ENCODE measurements at places on chromosomes 6 and 20.

DNA sequence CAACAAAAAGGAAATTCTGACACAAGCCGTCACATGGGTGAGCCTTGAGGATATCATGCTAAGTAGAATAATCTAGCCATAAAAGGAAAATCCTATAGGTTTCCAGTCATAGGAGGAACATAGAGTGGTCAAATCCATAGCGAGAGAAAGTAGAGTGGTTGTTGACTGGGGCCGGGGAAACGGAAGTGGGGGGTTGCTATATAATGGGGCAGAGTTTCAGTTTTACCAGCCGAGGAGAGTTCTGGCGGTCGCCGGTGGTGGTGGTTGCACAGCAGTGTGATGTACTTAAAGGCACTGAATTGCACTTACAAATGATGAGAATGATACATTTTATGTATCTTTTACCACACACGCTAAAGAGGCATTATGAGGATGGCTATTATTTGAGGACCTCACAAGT, 4.9 kb downstream of the GPR31 start:
- DNase-seq: no peak

- no peak for DNase-seq
Observed at GRCh38 chr6:146768722-146769121, 169.9 kb downstream of the ADGB start.

DNA sequence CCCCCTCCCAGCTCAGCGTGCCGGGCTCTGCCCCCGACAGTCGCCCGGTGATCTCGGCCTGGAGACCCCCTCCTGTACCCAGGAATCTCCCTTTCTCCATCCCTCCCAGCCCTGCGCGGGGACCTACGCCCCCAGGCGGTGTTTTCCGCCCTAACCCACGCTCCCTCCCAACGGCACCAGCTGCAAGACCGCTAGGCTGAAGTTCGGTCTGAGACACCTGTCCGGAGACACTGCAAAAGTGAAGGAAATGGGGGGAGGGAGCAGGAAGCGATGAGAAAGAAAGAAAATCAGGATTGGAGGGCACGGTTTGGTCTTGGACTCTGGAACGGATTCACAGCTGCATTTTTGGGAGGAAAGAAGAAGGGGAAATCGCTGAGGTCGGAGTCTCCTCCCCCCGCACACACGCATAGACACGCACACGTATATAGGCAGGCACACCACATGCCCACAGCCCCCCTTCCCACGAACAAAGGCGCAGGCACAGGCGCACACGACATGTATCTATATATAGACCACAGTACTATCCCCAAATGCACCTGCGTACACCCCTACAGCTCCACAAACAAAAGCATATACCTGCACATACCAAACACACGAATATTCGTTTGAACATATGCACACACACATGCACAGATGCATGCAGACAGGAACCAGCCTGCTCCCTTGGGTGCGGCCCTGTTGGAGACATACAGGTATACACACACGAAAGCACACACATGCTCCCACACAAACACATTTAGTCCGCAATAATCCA, 1.0 kb downstream of the SLC32A1 start:
- DNase-seq: no peak

- no peak for DNase-seq
Observed at GRCh38 chr6:55495277-55495676, 83.7 kb downstream of the HMGCLL1 start.
